ENCODE measurements at places on chromosomes 5 and 9.

- no peak for DNase-seq
These were observed 73.1 kb downstream of the FEM1C start for GRCh38 chr5:115471345-115472063.

- DNase-seq: no peak
These were observed 90.7 kb downstream of the DAPK1 start for GRCh38 chr9:87588339-87588738.

DNA sequence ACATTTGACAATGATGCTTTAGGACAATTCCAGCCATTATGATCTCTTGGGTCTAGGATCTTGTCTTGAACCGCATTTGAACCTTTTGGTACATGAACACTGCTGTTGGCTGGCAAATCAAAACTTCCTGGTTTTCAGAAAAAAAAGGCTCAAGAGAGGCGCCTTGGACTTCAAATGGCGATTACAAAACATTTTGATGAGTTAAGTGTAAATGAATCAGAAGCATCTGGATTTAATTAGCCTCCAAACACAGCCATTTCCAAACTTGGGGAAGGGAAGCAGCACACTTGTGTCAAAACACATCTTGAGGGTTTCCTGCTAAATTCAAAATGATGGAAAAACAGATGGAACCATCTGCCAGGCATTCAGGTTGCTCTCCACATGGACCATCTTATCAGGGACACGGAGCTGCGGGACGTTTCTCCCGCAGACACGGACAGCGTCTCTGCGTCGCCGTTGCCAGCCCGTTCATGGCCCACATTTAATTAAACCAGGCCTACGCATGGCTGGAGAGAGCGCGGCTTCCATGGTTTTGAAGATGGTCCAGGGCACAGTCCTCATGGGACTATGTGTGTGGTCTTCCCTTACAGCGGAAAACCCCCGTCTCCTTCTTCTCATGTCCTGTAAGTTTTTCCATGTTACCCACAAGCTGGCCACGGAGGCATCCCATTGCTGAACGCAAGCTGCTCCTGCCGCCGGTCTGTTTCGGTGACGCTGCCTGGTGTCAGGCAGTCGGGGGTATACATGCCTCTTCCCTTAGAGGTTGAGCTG, 55.8 kb upstream of the PTCH1 start:
- no peak for DNase-seq

GRCh38 chr5:67350185-67350584, 153.6 kb upstream of the CD180 start:
- no peak for DNase-seq

DNA sequence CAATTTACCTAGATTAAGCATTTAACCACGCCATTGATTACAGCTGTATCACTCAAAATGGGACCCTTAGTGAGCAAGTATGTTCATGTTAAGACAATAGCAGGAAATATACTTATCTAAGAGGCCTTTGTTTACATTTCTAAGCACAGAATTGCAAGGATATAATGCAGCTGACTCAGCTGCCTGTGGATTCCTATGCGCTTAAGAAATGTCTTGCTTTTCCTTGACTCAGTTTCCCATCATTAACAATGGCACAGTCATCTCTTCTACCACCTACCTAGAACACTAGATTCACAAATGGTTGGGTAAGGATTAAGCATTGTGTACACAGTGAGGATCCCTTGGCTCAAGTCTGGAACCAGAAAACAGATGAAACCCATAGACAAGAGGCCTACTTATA, 163.8 kb downstream of the TSSK1B start:
- DNase-seq: no peak

DNA sequence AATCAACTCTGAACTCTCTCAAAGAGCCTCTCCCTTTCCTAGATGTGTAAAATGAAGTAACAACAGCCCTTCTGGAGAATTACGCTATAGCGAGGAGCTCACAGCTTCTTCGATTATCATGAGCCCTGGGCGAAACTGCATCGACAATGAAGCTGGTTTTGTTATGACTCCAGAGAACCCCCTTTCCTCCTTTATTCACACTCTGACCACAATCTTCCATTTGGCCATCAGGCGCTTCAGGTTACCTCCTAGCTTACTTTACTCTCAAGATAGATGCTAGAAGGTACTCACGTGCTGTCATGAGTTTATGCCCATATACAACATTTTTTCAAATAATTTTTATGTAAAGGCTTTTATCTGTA, 362.7 kb upstream of the RFX3 start:
- no peak for DNase-seq

DNA sequence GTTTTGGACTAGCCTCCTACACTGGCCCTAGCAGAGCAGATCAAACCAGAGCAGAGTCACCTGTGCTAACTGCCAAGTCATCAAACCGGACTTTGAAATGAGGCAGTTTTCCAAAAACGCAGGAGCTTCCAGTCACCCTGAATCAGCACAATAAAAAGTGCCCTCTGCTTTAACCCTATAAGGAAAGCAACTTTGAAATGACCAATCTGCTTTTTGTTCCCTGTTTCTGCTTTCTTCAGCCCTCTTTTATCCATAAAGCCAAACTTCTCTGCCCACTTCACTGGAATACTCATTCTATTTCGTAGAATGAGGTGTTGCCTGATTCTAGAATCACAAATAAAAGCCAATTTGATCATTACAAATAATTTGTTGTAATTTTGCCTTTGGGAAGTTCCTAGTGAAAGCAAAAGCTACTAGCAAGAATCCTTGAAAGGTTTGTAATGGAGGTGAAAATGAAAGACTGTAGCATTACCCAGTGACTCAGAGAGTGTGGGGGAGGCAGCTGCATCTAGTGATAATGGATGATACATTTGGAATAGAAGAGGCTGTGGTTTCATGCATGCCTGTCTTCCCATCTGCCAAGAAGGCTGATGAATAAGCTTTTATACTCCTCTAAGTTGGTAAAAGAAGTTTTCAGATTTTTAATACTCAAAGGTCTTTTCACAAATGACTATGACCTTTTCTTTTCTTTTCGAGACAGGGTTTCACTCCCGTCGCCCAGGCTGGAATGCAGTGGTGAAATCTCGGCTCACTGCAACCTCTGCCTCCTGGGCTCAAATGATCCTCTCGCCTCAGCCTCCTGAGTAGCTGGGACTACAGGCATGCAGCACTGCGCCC, 14.9 kb downstream of the SPAAR start:
- no peak for DNase-seq

DNA sequence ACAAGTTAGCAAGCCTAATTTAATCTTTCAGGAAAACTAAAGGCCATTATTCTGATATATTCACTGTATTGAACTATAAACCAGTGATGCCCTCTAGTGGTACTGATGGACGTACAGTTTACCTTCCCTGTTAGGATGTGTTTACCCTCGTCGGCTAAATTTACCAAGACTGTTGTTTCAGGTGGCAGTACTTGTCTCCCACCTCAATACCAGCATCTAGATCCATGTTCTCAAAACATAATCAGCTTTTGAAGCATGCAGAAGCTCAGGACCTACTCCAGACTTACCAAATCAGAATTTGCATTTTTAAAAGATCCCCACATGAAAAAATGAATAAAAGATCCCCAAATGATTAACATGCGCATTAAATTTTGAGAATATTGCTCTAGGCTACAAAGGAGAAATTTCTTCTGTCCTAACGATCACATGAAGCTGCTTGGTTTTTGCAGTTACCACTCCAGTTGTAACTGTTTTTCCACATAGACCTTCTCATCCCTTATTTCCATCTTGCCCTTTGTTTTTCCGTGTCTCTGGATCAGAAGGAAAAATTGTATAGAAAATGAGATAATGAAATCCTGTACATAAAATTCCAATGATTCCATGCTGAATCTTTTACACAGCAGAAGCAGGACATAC, 3.2 kb upstream of the BAAT start:
- DNase-seq: no peak

DNA sequence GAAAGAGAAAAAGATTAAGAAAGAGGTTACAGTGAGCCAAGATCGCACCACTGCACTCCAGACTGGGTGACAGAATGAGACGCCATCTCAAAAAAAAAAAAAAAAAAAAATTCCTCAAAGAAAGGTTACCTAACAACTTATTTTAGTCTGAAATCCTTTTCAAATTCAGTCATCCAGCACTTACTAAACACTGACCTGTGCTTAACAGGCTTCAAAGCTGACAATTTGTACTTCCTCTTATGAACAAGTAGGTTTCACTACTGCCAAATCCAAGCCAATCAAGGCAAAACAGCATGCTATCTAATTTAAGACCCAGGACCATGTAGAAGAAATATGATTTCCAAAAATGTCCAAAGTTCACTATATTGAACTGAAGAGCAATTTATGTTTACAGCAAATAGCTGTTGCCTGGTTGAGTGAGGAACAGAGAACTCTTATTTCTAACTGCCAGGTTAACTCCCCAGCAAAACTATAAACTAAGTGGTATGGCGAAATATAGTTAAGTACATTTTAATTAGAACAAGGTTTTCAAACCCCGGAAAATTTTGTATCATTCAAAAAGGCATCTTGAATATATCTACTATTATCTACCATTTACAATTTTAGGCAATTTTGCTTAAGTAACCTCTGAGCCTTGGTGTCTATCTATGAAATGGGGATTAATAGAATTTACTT, 13.4 kb downstream of the PWWP2A start:
- DNase-seq: no peak

GRCh38 chr9:132006677-132007370, 72.8 kb downstream of the MED27 start:
- DNase-seq: no peak

DNA sequence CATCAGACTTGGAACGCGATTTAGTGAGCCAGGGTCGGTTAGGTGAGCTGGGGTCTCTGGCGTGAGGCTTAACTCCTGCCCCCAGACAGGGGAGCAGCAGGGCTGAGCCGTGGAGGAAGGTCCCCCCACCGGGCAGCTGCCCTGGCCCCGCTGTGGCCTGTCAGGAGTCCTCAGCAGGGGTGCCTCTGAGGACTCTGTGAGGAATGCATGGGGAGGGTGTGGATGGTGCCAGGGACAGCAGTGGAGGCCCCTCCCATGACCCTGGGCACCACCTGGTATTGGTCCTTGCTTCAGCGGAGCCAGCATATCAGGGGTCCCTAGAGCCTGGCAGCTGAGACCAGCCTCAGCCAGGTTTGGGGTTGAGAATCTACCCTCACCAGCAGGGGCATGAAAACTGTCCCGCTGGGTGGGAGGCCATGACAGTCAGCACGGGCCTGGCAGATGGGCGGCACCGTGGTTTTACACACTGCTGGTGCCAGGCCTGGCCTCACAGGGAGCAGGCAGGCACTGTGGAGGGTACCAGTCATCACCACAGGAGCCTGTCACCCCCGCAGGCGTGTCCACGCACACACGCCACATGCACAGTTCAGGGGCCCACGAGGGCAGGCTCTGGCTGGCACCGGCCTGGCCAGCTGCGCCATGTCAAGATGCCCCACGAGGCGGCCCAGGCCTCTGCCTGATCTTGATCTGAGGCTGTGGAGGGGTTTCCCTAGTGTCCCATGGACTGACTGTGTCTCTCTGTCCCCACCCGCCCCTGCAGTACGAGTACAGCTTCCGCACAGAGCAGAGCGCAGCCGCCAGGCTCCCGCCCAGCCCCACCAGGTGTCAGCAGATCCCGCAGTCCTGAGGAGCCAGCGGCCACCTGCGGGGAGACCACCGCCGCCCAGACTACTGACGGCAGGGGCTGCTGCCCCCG, 111.1 kb upstream of the LMX1B start:
- DNase-seq: no peak

DNA sequence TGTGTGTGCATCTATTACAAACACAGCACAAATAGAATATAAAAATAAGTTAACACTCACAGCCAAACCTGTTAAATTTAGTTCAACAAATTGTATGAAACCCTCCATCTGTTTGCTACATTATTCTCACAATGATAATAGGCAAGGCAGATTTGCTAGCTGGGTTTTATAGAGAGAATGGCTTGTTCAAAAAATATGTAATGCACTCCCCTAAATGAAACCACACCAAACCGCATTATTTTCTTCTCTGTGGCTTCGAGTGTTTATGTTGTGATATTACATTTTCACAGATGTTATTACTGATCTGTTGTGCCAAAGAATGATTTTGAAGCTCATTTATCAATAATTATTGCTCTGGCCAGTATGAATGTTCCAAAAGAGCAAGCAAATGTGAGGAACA, 92.9 kb downstream of the SPATA31D1 start:
- DNase-seq: no peak

DNA sequence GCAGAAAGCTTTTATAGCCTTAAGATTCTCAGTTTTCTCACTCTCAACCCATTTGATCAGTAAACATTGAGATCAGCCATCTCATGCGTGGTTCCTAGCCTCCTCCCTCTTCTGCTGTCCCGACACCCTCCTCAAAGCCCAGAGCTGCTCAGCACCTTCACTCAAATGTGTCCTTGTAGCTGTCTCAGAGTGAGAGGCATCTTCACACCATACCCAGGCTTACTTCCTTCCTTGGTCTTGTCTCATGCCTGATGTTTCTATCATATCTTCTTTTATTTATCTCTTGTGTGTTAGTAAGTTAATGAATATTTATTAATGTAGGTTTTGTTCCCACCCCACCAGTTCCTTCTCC, 72.4 kb upstream of the SNX2 start:
- DNase-seq: no peak

GRCh38 chr5:133390416-133391353, 221.7 kb downstream of the FSTL4 start:
- DNase-seq: no peak

GRCh38 chr5:40389591-40389990, 290.1 kb upstream of the PTGER4 start:
- DNase-seq: no peak

DNA sequence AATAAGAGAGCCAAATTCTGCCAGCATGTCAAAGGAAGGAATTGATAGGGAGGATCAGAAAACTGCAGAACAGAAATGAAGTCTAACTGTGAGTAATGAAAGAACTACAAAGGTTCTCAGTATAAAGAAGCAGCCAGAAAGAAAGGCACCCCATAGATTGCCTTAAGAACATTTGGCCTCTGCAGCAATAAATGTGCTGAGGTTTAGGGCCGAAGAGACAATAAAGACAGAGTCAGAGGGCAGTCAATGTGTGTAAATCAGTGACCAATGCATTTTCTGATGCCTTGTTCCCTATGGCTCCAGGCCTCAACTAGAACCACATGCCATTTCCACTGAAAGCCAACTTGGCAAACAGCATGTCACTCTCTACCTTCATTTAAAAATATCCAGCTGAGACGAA, 281.0 kb downstream of the HINT1 start:
- DNase-seq: no peak

DNA sequence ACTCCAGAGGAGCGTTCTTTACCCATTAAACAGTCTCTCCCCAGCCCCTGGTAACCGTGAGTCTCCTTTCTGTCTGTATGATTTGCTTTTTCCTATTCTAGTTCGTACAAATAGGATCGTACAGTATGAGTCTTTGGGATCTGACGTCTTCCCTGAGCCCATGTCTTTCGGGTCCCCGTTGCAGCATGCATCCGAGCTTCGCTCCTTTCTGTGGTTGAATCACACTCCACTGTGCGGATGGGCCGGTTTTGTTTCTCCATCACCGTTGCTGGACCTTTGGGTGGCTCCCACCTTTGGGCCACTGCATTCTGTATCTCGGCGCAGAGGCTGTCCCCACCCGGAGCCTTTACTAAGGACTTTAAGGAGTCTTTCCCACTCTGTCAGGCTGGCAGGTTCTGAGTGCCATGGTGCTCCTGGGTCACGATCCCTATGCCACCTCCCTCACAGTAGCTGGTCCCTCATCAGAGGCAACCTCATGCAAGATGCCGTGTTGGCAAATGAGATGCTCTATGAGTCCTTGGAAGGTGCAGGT, 145.7 kb upstream of the COL5A1 start:
- no peak for DNase-seq

GRCh38 chr9:91428436-91428835, 4.8 kb upstream of the NFIL3 start:
- no peak for DNase-seq
